ENCODE measurements at places on chromosomes 3 and 15. TPM values are rescaled to one million over a fixed set of nuclear protein-coding genes. Genes with fewer than 3 reads are reported as not detected.

The LPCAT4 gene
- total RNA-seq = 9.9 TPM

The SPATA12 gene
- not detected for total RNA-seq

The LRRFIP2 gene
- 46.6 TPM for total RNA-seq

The SCG5 gene
- total RNA-seq = 9.9 TPM

The SLC28A2 gene
- not detected for total RNA-seq

The CHDH gene
- under 0.01 TPM for total RNA-seq

The LRTM1 gene
- not detected for total RNA-seq

The ATP13A5 gene
- total RNA-seq = not detected

The TM6SF1 gene
- 0.60 TPM for total RNA-seq

The ZIC1 gene
- not detected for total RNA-seq

The WWTR1 gene
- total RNA-seq = 34.7 TPM

The ZCWPW2 gene
- 0.51 TPM for total RNA-seq

The TMCO5A gene
- not detected for total RNA-seq

The CRABP1 gene
- not detected for total RNA-seq

Measured in pericardium fibroblast (primary cell).